ENCODE measurements at places on chromosomes 1 and 21.

DNA sequence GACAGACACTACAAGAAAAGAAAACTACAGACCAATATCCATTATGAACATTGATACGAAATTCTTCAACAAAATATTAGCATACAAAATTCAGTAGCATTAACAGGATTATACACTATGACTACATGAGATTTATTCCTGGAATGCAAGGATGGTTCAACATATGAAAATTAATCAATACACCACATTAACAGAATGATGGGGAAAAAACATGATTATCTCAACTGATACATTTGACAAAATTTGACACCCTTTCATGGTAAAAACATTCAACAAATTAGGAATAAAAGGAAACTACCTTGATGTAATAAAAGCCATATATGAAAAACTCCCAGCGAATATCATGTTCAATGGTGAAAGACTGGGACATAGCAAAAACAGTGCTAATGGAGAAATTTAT lies 31.5 kb downstream of the TRPM2 start:
- DNase-seq: no peak

DNA sequence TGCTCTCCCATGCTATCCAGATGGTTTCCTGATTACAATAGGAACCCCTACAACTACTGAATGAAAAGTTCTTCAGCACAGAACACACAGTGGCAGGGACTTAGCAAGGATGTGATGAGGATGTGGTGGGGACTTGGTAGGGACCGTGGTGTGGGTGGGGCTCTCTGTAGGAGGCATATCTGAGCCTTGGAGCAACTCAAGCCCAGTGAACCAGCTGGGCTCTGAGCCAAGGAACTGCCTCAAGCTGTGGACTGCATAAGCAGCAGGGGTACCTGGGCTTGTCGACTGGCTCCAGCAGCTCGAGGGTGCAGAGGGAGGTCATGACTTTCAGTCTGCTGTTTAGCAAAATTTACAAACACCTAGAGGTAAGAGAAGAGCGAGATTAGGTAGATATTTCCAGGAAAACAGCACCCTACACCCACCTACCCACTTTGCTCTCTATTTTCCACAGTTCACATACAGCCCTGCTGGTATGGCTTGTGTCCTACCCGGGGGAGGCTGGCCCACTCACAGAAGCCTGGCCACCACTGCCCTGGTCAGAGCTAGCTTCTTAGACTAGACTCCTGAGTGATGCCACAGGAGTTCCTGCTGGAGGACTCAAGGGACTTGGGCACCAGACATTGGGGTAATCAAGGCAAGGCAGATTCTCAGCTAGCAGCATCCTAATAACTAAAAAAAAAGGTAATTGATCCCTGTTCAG lies 86.8 kb upstream of the GCLM start:
- peak; percentile 24 for DNase-seq

DNA sequence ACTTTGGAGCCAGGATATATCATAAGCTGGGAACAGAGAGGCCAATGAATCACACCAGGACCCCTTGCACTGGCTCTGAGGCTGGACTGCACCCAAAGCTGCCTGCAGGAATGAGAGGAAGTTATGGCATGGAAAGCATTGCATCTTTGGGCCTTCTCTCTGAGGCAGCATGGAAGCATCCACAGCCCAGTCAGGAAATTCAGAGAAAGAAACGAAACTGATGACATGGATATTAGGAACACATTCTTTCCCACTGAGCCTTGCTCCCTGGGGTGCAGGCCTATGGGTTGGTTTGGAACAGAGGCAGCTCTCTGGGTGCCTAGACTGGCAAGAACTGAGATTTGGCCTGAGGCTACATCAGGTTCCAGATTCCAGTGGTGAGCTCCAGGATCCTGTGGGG lies 98.6 kb downstream of the NGF start:
- no peak for DNase-seq

DNA sequence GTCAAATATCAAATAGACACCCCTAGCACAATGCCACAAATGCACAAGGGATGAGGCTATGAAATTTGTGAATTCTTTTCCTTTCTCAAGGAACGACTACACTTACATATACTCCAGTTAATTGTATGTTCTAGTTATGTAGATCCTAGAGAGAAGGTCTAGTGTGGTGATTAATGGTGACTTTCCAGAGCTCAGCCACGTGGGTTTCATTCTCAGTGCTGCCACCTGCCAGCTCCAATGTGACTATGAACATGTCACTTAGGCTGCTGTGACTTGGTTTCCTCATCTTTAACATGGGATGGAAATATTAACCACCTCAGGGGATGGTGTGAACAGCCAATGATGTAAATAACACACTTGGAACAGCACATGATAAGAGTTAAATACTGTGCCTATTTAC lies 138.3 kb downstream of the APP start:
- DNase-seq: peak; percentile 29

DNA sequence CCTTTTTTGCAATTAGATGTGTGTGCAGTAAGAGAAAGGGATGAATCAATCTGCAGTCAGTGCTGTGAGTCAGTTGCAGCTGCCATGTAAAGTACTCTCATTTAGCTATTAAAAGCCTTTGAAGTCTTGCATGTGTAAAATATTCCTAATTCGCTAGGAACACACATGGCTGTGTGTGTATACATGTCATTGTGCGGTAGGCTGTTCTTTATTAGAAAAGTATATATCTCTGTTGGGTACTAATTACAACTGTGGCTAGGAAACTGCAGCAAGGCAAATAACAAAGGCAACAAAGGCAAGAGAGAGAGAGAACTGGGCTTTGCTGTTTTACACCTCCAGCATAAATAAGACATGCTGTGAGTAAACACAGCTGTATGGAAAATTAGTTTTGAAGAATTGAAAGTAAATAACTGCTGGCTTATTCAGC lies 41.7 kb downstream of the EPB41 start:
- DNase-seq: peak; percentile 73

GRCh38 chr21:33035147-33035546 lies 9.4 kb downstream of the OLIG2 start:
- DNase-seq: no peak

GRCh38 chr1:26127235-26128163 lies 15.9 kb downstream of the PDIK1L start:
- peak; percentile 70 for DNase-seq

DNA sequence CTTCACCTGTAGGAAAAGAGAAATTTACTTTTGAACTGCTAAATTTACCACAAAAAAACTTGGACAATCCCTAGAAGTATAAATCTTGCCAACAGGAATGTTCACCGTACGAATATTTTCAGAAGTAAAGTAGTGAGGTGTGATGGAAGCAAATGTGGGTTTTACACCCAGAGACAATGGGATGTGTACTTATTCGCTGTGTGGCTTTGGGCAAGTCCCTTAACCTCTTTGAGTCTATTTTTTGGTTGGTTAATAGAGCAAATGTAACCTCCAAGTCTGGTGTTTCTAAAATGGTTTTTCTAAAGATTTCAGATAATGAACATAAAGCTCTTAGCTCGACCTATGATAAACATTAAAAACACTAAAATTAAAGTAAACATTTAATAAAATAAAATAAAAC lies 51.2 kb downstream of the TPR start:
- no peak for DNase-seq

GRCh38 chr1:176863613-176864012 lies 300.9 kb downstream of the ASTN1 start:
- DNase-seq: no peak

- DNase-seq: peak; percentile 29
Measured at GRCh38 chr1:203621559-203622262, 4.9 kb upstream of the ATP2B4 start.

- DNase-seq: no peak
Measured at GRCh38 chr1:36706416-36706815, 223.7 kb upstream of the CSF3R start.

- no peak for DNase-seq
Measured at GRCh38 chr1:76266762-76267161, 192.2 kb downstream of the ST6GALNAC3 start.

- DNase-seq: no peak
Measured at GRCh38 chr1:118188411-118188810, 3.4 kb upstream of the SPAG17 start.

DNA sequence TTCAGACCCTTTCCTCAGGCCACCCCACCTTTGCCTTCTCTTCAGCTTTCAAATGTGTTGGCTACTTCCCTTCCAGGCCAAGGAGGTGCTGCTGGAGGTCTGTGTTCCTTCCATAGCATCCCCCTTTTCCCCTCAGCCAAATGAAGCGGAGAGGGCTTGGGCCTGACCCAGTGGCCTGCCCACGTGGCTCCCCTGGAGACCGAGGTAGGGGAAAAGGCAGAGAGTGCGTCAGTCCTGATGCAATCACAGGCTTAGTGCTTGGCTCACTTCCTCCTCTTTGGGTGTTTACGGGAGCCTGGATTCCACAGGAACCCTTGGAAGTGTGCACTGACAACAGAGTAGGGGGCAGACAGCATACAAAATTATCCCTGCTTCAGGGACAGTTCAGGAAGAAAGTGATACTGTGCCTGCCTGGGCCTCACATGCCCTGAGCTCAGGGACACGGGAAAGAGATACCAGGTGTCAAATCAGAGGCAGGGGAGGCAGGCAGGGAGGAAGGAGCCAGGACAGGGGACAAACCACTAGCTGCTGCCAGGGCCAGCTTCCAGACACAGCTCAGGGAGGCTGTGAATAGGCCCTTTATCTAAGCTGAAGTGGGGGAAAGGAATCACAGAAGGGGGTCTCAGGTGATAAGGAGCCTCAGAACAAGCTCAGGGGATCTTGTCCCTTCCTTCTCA lies 16.6 kb upstream of the PTP4A2 start:
- DNase-seq: peak; percentile 92

DNA sequence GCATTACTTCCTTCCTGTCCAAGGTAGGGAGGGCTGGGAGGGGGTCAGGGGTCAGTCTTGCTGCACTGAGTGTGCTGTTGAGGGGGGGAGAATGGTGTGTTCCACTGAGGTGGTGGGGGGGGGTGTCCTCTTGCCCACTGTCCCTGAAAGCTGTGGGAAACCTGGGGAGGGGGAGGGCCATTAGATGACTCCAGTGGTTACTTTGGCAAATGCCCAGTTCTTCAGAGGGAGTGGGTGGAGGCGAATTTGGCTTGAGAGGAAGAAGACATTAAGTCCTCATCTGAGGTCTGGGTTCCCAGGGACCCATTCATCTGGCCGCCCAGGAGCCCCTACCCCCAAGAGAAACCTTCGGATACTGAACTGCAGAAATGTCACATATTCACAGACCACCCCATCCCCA lies 36.2 kb downstream of the MEF2D start:
- no peak for DNase-seq

DNA sequence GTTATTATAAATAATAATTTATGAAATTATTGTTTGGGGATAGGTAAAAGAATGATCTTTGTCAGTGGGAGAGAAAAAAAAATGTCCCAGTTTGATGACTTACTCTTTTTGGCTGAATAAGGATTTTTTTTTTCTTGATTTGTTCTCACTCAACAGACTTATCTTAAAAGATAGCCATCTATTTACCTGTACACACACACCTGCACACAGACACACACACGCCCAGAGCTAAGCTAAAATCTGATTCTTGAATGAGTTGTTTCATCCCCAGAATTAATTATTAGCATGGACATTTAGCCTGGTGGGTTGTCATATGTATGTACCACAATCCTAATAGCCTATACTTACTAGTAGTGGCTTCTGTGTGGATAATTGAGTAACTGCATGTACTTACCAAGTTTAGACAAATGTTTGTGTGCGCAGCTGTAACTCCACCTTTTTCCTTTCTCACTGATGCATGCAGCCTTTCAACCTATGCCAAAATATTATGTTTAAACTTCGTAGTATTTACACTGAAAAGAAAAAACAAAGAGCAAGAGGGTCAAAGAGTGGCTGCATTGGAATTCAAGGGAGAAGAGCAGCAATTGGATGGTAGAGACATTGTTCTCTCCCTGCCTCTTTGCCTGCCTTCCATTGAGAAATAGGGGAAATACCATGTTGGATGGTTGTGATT lies 174.3 kb downstream of the ADGRL2 start:
- no peak for DNase-seq

DNA sequence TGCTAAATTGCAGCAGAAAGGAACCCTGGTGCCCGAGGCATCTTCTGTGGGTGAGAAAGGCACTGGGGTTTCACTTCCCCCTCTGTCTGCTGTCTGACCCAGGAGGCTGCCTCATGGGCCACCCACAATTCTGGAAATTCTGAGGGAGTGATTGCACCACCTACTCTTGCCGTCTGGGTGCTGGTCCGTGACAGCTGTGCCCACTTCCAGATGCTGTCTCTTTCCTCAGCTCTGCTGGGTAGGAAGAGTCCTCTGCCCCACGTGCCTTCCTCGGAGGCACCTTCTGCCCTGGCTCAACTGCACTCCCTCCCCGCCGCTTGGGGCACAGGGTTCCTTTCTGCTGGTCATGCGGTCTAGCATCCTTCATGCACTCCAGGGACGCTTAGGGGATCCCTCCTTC lies 96.3 kb downstream of the ARHGEF10L start:
- no peak for DNase-seq

- no peak for DNase-seq
Measured at GRCh38 chr1:75770761-75771160, 15.3 kb upstream of the RABGGTB start.

DNA sequence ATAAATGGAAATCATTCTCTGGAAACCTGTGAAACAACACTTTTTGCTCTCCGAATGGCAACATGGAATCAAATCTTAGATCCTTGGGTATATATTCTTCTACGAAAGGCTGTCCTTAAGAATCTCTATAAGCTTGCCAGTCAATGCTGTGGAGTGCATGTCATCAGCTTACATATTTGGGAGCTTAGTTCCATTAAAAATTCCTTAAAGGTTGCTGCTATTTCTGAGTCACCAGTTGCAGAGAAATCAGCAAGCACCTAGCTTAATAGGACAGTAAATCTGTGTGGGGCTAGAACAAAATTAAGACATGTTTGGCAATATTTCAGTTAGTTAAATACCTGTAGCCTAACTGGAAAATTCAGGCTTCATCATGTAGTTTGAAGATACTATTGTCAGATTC lies 45.7 kb downstream of the PTGFR start:
- DNase-seq: peak; percentile 37

- DNase-seq: no peak
Measured at GRCh38 chr1:920010-920409, 3.7 kb upstream of the SAMD11 start.

DNA sequence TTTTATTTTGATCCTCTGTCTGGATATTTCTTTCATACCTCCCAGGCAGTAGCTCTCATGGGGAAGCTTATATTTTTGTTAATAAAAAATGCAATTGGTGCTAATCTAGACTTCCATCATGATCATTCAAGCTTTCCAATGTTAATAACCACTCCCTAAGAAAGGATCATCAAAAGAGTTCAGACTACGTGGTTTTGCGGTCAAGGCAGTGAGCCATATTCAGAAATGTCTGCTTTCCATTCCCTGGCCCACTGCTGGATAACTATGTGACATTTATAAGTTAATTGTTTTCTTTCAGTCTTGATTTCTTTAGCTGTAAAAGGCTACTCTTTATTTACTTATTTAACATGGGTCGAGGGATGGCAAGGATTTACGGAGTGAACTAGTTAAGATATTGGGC lies 414.6 kb downstream of the LMO4 start:
- no peak for DNase-seq

DNA sequence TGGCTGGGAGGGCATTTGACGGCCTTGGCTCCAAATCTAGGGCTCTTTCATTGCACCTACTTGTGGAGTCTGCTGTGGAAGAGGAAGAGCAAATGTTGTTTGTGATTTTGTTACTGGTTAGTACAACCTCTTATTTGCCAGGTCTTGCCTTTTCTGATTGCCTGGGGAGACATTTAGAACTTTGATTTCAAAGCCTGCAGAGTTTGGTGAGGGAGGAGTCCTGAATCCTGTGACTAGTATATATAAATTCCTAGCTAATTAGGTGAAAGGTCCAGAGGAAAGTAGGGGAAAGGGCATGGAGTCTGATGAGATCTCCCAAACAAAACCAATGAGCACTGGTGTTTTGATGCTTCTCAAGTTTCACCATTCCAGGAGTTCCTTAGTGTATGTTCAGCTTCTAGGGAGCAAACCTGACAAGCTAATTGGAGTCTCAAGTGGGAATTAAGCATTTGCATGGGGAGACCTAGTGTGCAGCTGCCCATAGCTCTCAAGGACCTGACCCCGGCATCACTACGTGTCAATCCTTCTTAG lies 5.1 kb upstream of the HMGCS2 start:
- DNase-seq: peak; percentile 27
